Caco-2 (cell line): ENCODE measurements at places on chromosomes 12 and 14.

GRCh38 chr12:27523305-27523641, 733 bp upstream of the PPFIBP1 start:
- no peak for DNase-seq

- no peak for DNase-seq
Observed at GRCh38 chr12:104686196-104686595, 229.4 kb downstream of the CHST11 start.

DNA sequence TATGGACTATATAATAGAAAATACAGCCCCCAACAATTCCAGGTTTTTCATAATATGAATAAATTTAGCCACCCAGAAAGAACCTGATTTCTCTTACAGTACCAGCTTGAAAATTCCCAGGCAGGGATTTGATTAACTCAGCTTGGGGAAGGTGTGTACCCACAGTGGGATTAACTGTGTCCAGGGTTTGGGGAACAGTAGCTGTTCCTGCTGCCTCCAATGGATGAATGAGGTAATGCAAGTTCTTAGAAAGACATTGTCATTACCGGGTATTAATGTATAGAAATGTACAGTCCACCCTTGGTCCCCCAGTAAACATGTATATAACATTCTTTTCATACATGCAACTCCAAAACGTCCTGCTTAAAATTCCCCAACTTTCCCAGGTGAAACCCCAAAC, 115.6 kb downstream of the LRIG3 start:
- no peak for DNase-seq

- DNase-seq, result no peak
Observed at GRCh38 chr12:26736563-26737486, 96.2 kb downstream of the ITPR2 start.

- no peak for DNase-seq
Observed at GRCh38 chr12:121802485-121802842, 1.3 kb upstream of the SETD1B start.

- DNase-seq, result no peak
Observed at GRCh38 chr14:68373124-68373646, 419.7 kb downstream of the ZFP36L1 start.

- no peak for DNase-seq
Observed at GRCh38 chr12:104443008-104443407, 13.7 kb upstream of the CHST11 start.

DNA sequence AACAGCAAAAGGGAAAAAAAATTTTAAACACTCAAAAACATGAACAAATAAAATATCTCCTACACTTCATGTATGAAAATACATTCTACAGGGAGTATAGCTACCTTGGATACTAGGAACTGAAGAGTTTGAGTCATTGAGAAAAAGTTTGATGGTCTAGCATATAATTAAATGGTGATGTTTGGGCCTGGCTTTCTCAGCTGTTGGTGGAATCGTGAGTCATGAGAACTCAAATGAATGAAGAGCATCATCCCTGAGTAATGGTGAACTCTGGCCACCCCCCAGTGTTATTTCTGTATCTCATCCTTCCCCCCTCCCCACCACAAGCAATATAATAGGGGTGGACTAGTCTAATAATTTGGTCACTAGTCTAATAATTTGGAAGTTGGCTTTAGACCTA, 6.7 kb upstream of the SLC6A15 start:
- no peak for DNase-seq

DNA sequence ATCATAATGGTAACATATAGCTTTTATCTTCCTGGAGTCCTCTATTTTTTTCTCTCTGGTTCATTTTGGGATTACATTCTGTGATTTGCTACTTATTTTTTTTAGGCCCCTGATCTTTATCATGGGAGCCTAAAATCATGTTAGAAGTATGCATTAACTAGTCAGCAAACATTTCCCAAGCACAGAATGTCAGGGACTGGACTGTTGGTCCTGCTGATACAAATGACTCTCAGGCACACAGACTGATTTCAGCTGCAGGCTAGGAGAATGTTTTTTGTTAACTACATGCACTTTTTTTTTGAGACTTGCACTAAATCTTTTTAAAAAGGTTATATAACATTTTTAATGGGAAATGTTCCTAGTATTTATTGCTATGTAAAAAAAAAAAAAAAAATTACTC, 131.1 kb downstream of the ACSS3 start:
- no peak for DNase-seq

- no peak for DNase-seq
Observed at GRCh38 chr12:54350743-54351142, 13.5 kb downstream of the GPR84 start.

- DNase-seq, result no peak
Observed at GRCh38 chr12:13676880-13677279, 304.5 kb downstream of the GRIN2B start.

- peak; percentile 84 for DNase-seq
Observed at GRCh38 chr12:48817873-48818830, at the start of gene CACNB3. TSS of gene CACNB3 (plus strand) at chr12:48818496. CDS start at chr12:48818930, 434 bp downstream.

DNA sequence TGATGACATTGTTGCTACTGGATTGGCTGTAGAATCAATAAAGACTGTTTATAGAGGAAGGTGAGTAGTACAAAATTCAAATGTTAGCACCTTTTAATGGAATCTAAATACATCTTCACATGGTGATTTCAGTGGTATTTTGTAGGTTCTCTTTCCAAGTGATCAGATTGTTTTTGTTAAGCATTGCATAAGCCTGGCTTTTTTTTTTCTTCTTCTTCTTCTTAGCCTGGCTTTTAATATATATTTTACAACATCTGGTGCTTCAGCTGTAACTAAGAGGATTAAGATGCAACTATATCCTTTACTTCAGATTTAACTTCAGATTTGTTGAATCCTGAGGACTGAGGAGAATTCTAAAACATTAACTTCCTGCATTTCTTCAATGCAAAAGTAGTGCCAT, 57.3 kb upstream of the ATF1 start:
- DNase-seq, result no peak

GRCh38 chr12:1819571-1819970, 794 bp upstream of the LRTM2 start:
- DNase-seq, result no peak
